Endothelial cell of umbilical vein (primary cell): ENCODE measurements at places on chromosomes 7 and 10. TPM values are rescaled to one million over a fixed set of nuclear protein-coding genes. Genes with fewer than 3 reads are reported as not detected.

ADCYAP1R1 gene
- total RNA-seq = not detected in 2 replicates

LRIT1 gene
- not detected in 2 replicates for total RNA-seq

SPDYE17 gene
- total RNA-seq = not detected in 2 replicates

BAMBI gene
- total RNA-seq = 3.2 and 4.3 TPM in 2 replicates

PITRM1 gene
- 101 and 145 TPM in 2 replicates for total RNA-seq

CTTNBP2 gene
- 0.25 and 0.35 TPM in 2 replicates for total RNA-seq

CNNM2 gene
- 3.0 and 3.2 TPM in 2 replicates for total RNA-seq

MMP21 gene
- not detected in 2 replicates for total RNA-seq
